ENCODE measurements at places on chromosomes 5 and 9.

DNA sequence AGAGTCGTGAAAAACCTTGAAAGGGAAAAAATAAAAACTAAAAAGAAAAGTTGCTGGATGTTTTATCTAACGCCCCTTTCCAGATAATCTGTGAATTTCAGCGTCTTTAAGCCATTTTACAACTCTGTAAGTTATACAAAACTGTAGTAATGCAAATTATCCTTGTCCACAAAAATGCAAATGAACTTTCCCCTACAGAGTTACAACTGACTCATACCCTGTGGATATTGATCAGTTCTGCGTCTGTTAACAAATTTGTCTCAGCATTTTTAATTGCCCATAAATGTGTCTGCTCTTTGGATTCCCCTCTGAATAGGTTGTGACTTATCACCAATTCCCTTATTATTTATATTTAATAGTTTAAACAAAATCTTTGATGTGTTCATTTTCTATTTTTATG, 105.9 kb upstream of the PRLR start:
- DNase-seq, result no peak

DNA sequence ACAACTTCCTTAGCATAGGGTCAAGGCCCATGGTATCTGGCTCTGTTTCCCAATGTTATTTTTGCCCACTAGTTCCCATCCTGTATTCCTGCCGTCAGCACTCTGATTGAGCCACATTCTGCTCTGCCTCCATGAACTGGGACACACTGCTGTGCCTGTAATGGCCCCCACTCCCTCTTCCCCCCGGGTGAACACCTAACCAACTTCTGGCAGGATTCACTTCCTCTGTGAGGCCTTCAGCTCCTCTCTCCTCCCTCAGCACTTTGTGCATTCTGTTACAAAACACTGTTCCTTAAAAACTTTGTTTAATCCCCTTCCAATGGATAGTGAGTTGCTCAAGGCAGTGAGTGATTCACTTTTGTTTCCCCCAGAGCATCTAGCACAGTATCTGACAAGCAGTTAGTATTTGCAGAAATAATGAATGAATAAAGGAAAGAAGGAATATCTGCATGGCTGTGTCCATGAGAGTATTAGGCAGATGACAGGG, 183.6 kb downstream of the EFNA5 start:
- no peak for DNase-seq

DNA sequence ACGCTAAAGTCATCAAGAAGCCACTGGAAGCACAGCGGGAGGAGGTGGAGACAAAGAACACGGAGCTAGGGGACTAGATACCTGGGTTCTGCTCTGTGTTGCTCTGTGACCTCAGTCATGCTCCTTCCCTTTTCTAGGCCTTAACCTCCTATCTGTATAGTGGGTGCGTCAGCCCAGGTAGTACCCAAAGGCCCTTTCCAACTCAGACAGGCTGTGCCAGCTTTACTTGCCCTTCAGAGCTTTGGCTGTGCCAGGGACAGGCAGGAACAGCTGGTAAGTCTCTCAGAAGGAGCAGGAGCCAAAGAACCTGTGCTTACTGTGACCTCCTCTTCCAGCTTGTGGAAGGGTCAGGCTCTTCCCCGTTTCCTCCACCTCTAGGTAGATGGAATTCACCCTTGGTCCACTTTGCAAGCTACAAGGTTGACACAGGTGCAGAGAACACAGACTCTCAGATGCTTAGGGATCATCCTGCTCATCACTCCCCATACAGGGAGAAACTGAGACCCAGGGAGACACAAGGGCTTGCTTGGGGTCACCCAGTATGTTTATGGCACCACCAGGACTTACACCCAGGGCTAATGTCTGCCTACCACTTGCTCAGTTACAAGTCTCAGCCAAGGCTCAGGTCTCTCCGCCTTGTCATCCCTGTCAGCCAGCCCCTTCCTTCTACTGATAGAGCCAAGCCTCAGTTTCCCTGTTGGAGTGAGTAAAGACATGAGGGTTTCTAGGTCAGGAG, 1.7 kb downstream of the CCDC69 start:
- no peak for DNase-seq

- no peak for DNase-seq
Measured at GRCh38 chr5:115543365-115544042, 1.1 kb downstream of the FEM1C start.

DNA sequence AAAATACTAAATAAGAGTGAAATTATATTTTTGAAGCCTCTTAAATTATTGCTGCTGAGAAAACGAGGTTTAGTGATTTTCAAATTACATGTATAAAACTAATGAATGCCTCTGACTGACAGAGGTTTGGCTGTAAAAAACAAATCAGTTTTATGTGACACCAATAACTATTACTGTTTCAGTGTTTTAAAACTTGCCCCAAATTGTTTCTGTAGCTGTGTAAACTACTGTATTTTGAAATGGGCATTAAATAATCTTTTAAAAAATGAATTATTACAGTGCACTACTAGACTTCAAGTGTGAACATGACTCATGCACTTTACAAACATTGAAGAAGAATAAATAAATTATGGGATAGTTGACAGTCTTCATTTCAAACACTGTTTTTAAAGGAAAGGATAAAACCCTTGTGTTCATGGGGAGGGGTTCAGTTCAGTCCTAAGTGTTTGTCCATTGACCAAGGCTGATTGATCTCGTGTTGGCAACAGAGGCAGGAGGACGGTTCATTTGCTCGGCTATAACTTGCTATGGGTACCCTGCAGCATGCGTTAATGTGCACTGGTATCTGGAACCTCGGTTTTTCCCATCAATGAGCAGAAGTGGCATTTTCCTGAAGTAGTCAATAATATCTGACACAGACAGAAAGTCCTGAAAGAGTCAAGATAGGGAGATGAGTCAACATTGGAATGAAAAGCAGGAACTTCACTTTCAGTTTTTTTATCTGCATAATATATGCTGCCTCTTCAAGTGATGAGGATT, 15.6 kb downstream of the C5orf58 start:
- no peak for DNase-seq

DNA sequence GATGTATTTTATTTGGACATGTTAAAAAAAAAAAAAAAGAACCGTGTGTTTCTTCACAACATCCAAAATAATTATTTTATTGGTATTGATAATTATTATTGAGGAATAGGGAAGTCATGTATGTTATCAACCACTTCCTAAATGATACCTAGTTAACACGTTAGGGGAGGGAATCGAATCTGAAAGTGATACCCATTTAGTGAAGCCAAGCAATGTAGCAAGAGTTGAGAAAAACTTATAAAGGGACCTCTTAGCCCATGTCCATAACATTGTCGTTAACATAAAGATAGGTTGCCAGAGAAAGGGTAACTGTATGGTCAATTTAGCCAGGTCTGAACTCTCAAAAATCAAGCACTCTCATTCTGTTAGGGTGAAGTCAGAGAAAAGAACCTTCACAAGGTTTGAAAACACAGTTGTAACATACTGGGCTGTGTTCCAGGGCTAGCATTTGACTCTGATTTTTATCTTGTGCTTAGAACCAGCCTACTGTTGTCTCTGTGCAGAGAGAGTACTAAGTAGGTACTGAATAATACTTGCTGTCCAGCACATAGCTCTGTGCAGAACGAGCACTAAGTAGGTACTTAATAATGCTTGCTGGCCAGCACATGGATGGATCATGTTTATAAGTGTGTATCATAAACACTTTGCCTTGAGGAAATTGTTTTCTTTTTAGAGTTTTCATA, 60.4 kb downstream of the GHR start:
- no peak for DNase-seq

GRCh38 chr5:16033187-16033925, 146.2 kb downstream of the MARCHF11 start:
- DNase-seq, result no peak

GRCh38 chr5:151005950-151006576, 14.3 kb upstream of the GPX3 start:
- DNase-seq, result no peak

DNA sequence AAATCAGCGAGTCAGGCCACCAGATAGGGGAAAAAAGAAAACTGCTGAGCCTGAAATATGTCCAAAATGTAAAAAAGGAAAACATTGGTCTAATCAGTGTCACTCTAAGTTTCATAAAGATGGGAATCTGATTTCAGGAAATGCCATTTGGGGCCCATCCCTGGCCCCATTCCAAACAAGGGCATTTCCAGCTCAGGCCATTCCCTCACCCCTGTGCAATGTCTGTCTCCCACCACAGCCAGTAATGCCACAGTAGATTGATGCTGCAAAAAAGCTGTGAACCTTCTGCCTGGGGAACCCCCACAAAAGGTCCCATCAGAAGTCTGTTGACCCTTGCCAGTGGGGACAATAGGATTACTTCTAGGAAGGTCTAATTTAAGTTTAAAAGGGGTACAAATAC, 199.6 kb downstream of the YTHDC2 start:
- DNase-seq, result no peak

- DNase-seq, result no peak
Measured at GRCh38 chr5:161286066-161286655, 260.4 kb downstream of the GABRB2 start.

DNA sequence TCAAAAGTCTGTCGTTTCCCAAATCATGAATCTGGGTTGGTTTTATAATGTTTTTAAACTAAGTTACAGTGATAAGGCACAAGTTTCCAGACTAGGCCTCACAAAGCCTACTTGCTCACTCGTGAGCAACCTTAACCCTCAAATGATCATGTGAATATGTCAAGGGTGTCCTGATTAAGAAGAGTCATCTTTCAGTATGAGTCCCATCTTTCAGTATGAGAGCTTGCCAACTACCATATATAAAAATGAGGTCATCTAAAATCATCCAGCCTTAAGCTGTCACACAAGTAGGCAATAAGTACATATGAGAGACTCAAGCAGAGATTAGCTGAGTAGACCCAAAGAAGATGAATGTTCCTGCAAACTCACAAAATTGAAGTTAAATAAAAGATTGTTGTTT, 668.4 kb upstream of the FAM174A start:
- DNase-seq, result no peak

- DNase-seq, result no peak
Measured at GRCh38 chr5:118548761-118549720, 439.3 kb downstream of the DTWD2 start.

DNA sequence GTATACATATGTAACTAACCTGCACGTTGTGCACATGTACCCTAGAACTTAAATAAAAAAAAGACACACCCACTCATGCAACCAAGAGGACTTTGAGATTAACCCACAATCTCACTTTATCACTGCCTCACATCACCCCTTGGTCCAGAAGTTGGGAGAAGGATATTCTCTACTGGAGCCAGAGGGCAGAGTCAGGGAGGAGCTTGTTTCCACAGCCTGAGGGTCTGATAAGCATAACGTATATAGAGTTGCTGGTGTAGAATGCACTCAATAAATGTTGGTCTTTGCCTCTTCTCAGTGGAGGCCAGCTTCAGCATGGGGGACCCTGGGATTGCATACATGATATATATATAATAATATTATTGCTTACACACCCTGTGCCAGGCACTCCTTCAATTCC, 10.1 kb downstream of the KCNV2 start:
- DNase-seq, result no peak

- no peak for DNase-seq
Measured at GRCh38 chr9:38642951-38643814, 22.8 kb upstream of the ANKRD18A start.

DNA sequence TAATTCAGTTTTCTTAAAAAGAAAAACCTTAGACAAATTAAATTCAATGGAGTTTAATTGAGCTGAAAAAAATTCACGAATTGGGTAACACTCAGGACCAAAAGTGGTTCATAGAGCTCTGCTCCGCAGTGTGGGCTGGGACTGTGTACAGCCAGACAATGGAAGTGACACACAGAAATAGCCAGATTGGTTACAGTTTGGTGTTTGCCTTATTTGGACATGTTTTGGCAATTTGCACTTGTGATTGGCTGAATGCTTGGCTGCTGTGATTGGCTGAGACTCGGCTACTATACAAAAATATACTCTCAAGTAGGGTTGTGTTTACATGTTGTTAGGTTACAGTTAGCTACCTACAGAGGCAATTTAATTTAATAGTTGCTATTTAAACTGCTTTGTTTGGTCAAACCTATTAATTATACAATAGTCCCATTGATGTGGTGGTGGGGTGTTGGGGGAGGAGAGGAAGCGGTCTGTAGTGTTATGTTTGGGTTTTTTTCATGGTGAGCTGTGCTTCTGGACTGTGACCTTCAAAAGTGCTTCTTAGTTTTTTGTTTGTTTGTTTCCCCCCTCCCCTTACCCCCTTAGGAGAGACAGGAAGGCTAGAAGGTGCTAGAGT, 95.2 kb downstream of the CNTLN start:
- DNase-seq, result peak; percentile 9

DNA sequence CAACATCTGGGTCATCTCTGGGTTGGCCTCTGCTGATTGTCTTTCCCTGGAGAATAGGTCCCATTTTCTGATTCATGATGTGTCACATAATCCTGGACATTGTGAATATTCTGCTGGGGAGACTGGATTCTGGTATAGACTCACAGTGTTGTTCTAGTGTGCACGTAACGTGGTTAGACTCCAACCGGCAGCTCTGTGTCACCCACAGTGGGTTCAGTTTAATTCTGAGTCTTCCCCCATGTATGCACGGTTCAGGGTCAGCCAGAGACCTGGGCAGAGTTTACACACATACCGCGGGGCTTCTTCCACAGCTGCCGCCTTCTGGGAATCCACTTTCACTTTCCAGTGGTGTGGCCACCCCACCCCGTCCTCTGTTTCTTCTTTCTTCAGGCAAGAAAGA, 38.0 kb upstream of the LRRC14B start:
- no peak for DNase-seq

GRCh38 chr9:19988281-19988680, 199.4 kb upstream of the SLC24A2 start:
- no peak for DNase-seq

DNA sequence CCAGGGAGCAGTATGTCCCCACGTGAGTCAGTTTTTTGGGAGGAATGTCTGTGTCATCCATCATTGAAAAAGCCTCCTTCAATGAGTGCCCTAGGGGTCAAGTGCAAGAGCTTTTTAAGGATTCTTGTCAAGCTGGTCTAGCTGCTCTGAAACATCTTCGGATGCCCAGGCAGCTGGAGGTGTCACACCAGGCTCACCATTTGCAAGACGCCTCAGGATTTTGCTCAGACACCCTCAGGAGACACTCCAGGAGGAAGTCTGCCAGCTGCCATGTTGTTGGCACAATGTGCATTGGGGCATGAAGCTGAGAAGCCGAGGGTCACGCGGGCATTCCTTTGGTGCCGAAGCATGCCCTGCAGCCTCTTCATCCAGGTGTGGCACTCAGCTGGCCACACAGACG, 111.1 kb upstream of the S1PR3 start:
- no peak for DNase-seq

GRCh38 chr9:92468206-92468605, 14.1 kb downstream of the ASPN start:
- DNase-seq, result no peak

GRCh38 chr5:157143127-157143971, 684 bp upstream of the MED7 start:
- peak; percentile 57 for DNase-seq
